ENCODE measurements at places on chromosomes 4 and X. TPM values are rescaled to one million over a fixed set of nuclear protein-coding genes. Genes with fewer than 3 reads are reported as not detected.

Gene TCEAL3
- 2.4 TPM for total RNA-seq

Gene PLAC8
- 354 TPM for total RNA-seq

Gene FRMPD4
- total RNA-seq, result not detected

Gene IL2RG
- total RNA-seq, result 117 TPM

Gene PPEF2
- 0.63 TPM for total RNA-seq

Gene GSTCD
- total RNA-seq, result 4.6 TPM

Gene VSIG1
- total RNA-seq, result 6.3 TPM

Gene TRIM61
- total RNA-seq, result 0.52 TPM

Gene DKK2
- not detected for total RNA-seq

Gene C4orf36
- total RNA-seq, result not detected
